H9 (cell line): ENCODE measurements at places on chromosomes 5 and 9.

DNA sequence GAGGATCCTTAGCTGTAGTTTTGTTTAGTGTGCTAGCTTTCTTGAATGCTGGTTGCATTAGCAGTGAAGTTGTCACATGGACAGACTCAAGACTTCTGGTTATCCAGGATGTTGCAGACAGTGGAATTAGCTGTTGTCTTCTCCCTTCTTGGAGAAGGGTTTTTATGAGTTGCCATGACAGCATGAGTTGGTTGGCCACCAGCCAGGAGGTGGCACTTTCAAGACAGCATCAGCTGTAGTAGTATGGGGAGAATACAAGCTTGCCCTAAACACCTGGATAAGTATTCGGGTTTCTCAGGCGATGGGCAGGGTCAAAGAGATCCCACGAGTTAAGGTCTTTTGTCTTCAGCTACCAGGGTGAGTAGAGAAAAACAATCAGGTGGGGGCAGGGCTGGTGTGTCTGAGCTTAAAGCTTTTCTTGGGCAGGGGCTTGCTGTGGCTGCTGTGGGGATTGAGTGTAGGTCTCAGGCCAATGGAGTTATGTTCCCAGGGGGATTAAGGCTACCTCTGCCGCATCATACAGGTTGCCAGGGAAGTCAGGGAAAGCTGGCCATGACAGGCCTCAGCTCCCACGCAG is 7.7 kb upstream of the C5orf47 start:
- no peaks in the 10 kb centered on the region; the same call in 1 of the 2 replicates for H3K4me1 ChIP-seq
- DNase-seq = no peak
- peaks cover 21% of the 10 kb centered on the region for H3K36me3 ChIP-seq
- no peak overlapping the region for H3K27ac ChIP-seq

- no peak overlapping the region for H3K4me3 ChIP-seq
- H3K4me1 ChIP-seq = no peaks in the 10 kb centered on the region
- H3K27ac ChIP-seq = no peak overlapping the region
- H3K27me3 ChIP-seq = no peaks in the 10 kb centered on the region; the same call in 1 of the 2 replicates
Observed at GRCh38 chr9:31347082-31347617, 1037.3 kb upstream of the ACO1 start.

DNA sequence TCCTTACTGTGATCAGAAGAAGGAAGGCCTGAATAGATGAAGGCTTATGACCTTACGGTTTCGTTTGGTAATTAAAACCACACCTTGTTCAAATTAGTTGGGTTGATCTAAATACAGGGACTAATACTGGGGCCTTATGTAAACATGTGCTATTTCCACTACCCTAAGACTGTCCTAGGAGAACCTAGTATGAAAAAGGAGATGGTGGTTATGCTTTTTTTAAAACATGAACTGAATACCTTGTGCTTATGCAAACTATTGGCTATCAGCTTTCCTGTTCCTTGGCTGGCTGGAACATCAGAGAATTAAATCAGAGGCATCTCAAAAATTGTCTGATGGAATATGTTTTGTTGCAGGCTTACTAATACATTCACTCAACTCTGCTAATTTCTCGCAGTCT is 3.9 kb downstream of the MYOT start:
- no peak overlapping the region for H3K4me3 ChIP-seq
- no peak for DNase-seq
- no peaks in the 10 kb centered on the region for H3K36me3 ChIP-seq
- no peaks in the 10 kb centered on the region for H3K4me1 ChIP-seq
- H3K27me3 ChIP-seq = no peaks in the 10 kb centered on the region

DNA sequence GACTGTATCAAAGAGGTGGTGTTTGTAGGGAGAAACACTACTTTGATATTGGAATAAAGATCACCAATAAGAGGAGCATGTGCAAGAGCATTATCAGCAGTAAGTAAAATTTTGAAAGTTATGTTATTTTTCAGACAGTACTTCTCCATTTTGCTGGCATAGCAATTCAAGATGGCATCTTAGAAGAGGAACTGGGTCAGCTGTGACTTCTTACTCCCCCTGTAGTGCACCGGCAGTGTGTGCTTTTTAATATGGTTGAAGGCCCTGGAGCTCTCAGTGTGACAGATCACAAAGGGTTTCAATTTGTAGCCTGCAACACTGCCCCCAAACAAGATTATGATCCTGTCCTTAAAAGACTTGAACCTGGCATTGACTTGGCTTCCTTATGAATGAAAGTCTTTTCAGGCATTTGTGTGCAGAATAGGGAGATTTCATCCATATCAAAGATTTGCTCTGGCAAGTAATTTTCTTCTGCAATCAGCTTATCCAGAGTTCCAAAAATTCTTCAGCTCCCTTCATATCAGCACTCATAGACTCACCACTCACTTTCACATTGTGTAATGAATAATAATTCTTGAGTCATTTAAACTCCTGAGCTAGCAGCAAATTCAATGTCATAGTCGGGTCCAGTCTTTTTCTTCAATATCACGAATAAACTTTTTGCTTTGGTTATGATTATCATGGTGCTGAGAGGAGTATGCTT is 105.7 kb upstream of the MAMDC2 start:
- no peaks in the 10 kb centered on the region for H3K4me1 ChIP-seq
- H3K27me3 ChIP-seq = no peaks in the 10 kb centered on the region; the same call in 1 of the 2 replicates
- H3K27ac ChIP-seq = no peak overlapping the region

DNA sequence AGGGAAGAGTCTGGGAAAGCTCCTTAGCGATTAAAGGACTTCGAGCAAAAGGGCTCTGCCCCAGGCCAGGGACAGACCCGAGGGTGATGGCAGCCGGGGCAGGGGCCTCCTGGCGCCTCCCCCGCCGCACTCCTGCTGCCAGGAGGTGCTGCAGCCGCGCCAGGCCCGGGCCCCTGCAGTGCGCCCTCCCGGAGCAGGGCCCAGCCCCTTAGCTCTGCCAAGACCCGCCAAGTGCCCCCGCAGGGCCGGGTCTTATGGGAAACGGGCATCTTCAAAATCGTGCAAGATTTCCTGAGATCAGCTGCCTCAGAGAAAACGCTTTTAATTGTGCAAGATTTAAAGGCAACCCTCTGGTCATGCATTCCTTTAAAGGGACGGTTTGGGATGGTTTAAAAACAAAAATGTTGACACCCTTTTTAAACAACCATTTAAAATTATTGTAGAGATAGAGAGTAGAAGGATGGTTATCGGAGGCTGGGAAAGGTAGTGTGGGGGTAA is 52.4 kb downstream of the CDC14B start:
- DNase-seq = peak; percentile 73
- no peaks in the 10 kb centered on the region for H3K36me3 ChIP-seq
- peak overlapping the region; percentile 74 for H3K4me3 ChIP-seq
- H3K27ac ChIP-seq = no peak overlapping the region

GRCh38 chr5:63141591-63141990 is 563.0 kb downstream of the LRRC70 start:
- no peaks in the 10 kb centered on the region for H3K4me1 ChIP-seq
- no peaks in the 10 kb centered on the region for H3K27me3 ChIP-seq
- H3K27ac ChIP-seq = no peak overlapping the region

GRCh38 chr9:123049589-123050222 is 16.2 kb downstream of the GPR21 start:
- H3K27me3 ChIP-seq = no peaks in the 10 kb centered on the region
- H3K27ac ChIP-seq = no peak overlapping the region
- H3K4me1 ChIP-seq = no peaks in the 10 kb centered on the region
- peaks cover 6% of the 10 kb centered on the region for H3K36me3 ChIP-seq

DNA sequence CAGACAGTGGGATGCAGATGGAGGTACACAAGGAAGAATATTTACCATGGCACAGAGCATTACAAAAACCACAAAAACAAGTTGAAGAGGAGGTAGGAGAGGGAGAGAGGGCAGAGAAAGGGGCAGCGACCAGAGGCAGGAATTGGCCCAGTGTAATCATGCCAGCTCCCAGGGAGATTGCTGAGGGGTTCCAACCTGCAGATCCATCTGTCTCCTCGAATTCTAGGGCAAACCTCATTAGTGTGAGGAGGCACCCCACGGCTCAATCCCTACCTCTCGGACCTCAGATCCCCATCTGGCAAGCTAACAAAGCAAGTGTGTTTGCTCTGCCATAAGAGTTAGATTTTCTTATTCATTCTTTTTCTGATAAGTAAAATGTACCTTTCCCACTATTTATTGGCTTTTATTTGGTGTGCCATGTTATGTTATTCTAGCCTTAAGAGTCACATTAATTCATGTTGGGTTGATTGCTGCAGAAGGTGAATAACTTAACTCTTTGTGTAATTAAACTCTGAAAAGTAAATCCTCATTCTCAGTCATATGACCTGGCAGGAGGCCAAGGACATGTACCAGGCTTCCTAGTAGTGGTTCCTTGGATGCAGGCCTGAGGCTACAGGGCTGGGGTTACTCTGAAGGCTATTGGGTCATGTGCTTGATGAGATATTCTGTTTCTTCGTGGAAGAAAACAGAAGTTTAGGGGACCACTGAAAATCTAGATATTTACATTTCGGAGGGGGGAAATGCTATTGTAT is 315.2 kb upstream of the ATP10B start:
- no peaks in the 10 kb centered on the region for H3K27me3 ChIP-seq
- H3K27ac ChIP-seq = no peak overlapping the region
- no peaks in the 10 kb centered on the region for H3K4me1 ChIP-seq
- DNase-seq = no peak
- H3K4me3 ChIP-seq = no peak overlapping the region
- H3K36me3 ChIP-seq = no peaks in the 10 kb centered on the region

GRCh38 chr9:99820685-99821395 is 845 bp upstream of the NR4A3 start:
- H3K36me3 ChIP-seq = no peaks in the 10 kb centered on the region
- H3K4me1 ChIP-seq = peaks cover 8% of the 10 kb centered on the region; the same call in 1 of the 2 replicates
- no peak for DNase-seq

DNA sequence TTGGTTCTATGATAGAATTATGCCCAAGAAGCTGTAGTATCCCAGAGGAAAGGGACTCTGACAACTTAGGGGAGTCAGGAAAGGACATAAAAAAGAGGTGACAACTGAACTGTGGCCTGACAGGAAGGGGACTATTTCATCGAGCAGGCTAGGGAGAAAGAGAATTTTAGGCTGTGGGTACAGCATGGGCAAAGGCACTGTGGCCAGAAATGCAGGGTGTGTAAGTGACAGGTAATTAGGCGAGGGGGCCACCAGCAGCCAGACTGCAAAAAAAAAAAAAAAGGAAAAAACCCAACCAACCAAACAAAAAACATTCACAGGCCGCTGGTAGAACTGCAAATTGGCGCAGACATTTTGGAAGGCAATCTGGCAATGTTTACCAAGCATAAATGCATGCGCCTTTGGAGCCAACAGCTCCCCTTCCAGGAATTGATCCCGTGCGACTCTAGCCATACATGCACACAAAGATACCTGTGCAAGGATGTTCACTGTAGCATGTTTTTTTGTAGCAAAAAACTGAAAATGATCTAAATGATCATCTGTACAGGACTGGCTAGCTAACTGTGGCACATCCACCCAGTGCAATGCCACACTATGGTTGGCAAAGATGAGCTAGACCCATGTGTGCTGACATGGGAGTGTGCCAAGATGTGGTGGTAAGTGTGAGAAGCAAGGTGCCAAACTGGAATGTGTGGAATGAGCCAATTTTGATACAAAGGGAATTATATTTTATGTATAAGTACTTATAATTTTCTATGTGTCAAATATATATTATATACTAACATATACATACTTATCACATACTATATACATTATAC is 1.1 kb downstream of the EIF4E1B start:
- peaks cover 6% of the 10 kb centered on the region for H3K36me3 ChIP-seq
- no peak overlapping the region for H3K27ac ChIP-seq
- H3K4me1 ChIP-seq = no peaks in the 10 kb centered on the region
